ENCODE measurements at places on chromosomes 6 and 20.

- no peak for DNase-seq
Observed at GRCh38 chr20:63095718-63096654, 89.2 kb upstream of the BHLHE23 start.

DNA sequence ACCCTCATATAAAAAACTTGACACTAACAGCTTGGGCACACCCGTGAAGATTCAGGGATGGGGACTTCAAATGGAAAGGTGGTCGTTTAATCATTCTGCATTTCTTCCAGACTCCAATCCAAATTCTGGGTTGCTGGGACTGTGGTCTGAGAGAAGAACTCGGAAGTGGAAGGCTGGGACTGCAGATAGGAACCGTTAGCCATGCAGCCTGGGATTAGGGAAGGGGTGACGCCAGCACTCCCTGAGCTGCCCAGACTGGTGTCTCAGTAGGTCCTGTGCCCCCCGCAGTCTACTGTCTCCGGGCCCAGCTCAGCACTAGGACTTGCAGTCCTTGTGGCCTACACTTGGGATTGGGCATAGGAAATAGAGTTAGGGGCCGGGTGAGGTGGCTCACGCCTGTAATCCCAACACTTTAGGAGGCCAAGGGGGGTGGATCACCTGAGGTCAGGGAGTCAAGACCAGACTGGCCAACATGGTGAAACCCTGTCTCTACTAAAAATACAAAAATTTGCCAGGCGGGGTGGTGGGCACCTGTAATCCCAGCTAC lies 511 bp upstream of the CLIC1 start:
- DNase-seq, result no peak

- no peak for DNase-seq
Observed at GRCh38 chr20:32541323-32542258, 43.5 kb downstream of the NOL4L start.

DNA sequence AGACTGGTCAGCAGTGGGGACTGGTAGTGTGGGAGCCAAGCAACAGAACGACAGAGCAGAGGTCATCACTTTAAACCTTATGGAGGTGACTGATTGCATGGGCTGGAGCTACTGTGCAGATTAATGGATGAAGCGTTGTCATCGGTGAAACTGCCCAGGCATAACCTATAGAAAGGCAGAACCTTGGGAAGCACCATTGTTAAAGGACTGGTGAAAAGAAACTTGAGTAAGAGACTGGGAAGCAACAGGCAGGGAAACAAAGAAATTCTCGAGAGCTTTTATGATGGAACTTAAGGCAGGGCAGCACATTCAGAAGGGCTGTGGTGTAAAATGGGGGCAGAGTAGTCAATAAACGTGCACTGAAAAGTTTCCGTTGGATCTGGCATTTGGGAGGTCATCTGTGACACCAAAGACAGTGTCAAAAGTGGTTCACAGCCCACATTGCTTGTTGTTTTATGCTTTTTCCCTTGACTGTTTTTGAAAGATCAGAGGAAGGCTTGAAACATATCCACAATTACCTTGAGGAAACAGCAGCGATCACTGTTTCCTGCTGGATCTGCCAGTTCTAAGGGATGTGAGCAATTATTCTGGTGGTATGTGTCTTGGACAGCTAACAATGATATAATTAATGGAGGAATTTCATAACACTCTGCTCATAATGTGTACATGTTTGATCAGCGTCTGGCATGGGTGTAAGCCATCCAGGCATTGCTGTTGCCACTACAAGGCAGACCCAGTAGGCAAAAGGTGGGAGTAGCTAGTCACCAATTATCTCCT lies 62.7 kb downstream of the LRRC1 start:
- no peak for DNase-seq

DNA sequence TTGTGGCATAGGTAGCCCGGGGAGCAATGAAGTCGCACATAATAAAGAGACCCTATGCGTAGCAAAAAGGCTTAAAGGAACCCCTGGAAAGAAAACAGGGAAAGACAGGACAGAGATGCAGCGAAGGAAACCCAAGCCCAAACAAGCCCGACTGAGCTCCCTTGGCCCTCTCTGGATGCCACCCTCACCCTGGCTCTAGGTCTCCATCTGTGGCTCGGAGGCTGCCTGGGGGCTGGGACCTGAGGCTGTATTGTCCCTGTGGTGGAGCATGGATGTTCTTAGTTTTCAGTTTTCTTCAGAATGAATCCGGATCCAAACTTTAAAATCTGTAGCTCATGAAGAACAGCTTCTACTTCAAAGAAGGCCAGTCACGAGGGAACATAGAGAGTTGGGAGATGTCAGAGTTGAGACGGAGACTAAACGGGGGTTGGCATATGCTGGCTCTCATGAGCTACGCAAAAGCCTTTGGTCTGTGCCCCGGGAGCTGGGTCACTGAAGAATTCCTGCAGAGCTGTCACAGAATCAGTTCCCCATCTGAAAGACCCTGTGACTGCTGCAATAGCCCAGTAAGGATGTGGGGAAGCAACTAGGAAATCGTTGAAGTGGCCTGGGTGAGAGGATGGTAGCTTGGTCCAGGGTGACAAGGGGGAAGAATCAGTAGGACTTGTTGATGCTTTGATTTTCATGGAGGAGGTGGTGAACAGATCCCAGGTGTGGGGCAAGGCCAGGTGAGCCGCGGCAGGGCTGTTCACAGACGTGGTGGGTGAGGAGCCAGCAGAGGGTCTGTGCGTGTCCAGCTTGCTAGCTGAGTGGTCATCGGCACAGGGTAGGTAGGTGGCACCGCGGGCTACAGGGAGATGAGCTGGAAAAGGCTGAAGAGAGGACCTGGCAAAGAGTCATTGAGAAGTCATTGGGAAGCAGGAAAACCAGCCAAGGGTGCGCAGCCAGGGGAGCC lies 35.2 kb downstream of the SYNDIG1 start:
- no peak for DNase-seq

DNA sequence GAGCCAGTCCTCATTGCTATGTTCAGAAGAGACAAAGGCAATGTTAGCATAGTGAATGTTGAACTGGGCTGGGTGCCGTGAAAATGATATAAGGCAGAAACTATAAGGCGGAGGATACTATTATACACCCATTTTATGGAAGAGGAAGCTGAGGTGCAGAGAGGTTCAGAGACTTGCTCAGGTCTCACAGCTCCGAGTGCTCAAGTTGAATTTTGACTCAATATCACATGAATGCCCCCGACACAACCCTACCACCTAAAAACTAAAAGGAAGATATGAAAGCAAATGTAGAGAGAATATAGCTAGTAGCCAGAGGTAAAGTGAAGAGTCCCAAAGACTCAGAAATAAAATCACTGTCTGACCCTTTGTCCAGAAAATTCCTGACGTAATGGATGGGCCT lies 56.7 kb downstream of the PPP1R16B start:
- no peak for DNase-seq

- no peak for DNase-seq
Observed at GRCh38 chr6:73341335-73341734, 12.7 kb downstream of the DPPA5 start.

DNA sequence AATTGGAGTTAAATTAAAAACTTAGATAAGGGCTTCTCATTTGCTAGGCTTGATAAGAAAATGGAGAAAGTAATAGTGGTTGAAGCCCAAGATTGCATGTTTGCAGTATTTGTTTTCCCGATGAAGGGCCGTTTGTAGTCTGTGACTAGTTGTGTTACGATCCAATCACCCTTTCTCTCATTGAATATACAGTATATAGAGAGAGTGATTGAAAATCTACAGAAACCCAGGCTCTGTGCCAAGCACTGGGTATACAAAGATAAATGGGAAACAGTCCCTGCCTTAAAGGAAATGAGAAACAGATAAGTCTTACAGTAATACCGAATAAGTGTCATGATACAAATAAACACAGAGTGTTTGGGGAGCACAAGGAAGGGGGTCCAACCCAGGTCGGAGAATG lies 55.2 kb upstream of the CDKAL1 start:
- DNase-seq, result no peak

DNA sequence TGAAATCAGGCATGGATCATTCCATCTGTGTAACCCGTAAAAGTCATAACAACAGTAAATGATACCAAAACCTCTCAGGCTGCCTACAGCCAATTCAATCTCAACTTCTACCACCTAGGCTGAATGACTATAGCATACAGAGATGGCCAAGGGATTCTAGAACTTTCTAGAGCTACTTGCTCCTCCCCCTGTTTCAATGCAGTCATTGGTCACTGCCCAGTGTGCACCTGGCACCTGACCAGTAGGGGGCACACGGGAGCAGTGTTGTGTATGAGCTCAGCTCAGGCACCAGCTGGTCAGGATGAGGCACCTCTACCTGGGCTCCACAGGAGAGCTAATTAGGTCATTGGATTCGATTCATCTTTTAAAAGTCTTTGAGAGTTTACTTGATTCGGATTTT lies 86.2 kb downstream of the PLEKHG1 start:
- no peak for DNase-seq

- no peak for DNase-seq
Observed at GRCh38 chr6:30981942-30982772, 1.4 kb upstream of the MUC21 start.

- DNase-seq, result no peak
Observed at GRCh38 chr20:2899243-2899642, 26.0 kb downstream of the PTPRA start.

GRCh38 chr6:16694781-16695578 lies 66.3 kb downstream of the ATXN1 start:
- no peak for DNase-seq

- no peak for DNase-seq
Observed at GRCh38 chr20:58839474-58839874, 11.2 kb downstream of the GNAS-AS1 start.

DNA sequence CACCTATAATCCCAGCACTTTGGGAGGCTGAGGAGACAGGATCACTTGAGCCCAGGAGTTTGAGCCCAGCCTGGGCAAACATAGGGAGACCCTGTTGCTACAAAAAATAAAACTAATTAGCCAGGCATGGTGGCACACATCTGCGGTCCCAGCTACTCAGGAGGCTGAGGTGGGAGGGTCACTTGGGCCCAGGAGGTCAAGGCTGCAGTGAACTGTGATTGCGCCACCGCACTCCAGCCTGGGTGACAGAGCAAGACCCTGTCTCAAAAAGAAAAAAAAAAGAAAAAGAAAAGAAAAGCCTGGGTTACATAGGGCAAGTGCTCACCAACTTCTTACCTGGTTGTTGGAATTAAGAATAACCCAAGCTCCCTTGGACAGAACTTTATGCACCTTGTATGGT lies 14.6 kb upstream of the MYB start:
- DNase-seq, result no peak
